EL (cell line): ENCODE measurements at places on chromosomes 5 and 9.

- no peak for DNase-seq
These were observed 140.7 kb downstream of the MTX3 start for GRCh38 chr5:79850316-79850822.

GRCh38 chr9:133980864-133981588 is 11.1 kb downstream of the VAV2 start:
- DNase-seq: no peak

GRCh38 chr5:30099634-30100033 is 1093.9 kb upstream of the CDH6 start:
- no peak for DNase-seq

DNA sequence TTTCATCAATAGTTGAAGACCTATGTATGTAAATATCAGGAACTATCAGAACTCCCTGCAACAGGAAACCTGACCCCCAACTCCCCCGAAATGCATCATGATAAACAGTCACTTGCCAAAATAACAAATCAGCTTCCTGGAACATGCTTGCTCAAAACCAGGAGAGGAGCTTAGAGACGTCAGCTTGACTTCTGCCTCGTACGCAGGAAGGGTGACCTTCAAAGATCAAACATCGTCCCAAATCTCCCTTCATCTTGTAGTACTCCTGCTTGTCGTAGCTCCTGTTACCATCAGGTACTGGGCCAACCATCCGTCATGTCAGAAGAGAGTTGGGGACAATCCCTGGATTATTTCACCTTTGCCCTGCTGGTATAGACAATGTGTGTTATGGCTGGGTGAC is 396.1 kb downstream of the GADD45G start:
- DNase-seq: no peak

- DNase-seq: no peak
These were observed 66.8 kb downstream of the LIX1 start for GRCh38 chr5:97075649-97076048.

DNA sequence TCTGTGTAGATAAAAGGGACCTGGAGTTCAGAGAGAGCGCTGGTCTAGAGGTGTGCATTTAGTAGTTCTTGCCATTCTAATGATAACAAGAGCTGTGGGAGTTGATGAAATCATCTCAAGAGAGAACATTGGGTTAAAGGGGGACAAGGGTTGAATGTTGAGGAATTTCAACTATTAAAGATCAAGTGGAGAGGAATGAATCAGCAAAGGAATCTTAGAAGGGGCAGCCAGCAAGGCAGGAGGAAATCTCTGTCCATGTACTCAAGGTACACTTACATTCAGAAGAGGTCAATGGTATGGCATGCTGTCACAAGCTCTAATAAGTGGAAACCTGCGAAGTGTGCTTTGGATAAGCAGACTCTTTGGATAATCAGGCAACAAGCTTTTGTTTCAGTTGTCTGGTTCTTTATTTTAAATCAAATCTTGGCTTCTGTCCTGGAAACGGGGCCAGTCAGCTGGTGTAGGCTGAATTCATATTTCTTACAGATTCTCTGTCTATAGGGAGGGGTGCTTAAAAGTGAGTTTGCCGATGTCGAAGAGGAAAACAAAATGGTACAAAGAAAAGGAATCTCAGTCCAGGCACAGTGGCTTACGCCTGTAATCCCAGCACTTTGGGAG is 320.5 kb upstream of the CD180 start:
- peak; percentile 60 for DNase-seq

DNA sequence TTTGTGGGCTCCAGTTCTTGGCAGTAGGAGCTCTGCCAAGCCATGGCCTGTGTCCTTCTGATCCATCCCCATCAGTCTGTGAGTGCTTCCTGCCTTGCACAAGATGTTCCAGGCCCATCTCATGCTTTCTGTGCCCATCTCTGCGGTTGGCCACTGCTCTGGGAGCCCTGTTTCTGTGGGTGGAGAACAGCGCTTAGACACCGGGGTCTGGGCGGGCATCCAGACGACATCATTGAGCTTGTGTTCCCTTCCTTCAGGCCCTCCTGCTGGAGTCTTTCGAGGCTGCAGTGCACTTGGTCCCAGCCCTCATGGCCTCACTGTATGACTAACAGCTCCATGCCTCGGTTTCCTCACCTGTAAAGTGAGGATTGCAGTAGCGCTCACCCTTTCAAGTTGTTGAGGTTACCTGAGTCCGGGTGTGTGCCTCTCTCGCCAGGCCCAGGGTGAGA is 14.9 kb upstream of the CARD19 start:
- DNase-seq: no peak

DNA sequence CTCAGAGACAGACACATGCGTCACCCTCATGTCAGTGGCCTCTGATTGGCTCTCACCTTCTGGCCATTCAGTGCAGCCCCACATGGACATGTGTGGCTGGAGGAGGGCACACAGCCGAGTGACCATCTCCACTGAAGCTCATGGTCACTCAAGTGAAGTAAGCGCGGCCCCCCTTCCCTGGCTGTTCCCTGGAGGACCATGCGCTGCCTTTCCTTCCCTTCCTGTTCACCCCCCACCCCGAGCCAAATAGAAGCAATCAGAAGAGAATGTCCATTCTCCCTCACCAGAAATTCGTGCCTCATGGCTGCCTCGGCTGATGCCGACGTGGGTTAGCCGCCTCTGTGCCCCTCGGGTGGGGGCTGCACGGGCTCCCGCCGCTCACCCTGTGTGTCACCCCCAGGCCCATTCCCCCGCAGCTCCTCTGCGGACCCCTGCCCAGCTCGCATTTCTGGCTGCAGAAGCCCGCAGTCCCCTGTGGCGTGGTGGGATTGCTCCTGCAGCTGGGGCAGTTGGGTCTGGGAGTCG is 12.5 kb upstream of the COL5A1 start:
- DNase-seq: no peak

- DNase-seq: peak; percentile 86
These were observed 2.6 kb upstream of the SLC28A3 start for GRCh38 chr9:84343111-84343521.

- no peak for DNase-seq
These were observed 15.2 kb upstream of the HMHB1 start for GRCh38 chr5:143796753-143797152.

DNA sequence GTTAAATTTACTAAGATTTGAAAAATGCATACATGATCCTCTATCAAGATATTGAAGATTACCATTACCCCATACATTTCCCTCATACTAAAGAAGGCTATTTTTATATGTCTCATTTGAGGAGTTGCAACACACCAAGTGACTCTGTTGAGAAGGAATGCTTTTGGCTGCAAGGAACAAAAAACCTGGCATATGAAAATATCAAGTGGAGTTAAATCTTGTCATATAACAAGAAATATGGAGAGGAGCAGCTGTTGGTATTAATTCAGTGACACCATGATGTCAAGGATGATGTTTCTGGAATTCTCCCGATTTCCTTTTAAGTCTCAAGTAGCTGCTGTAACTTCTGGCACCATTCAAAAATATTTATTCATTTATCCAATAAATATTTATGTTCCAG is 193.8 kb downstream of the CSNK1G3 start:
- peak; percentile 74 for DNase-seq

GRCh38 chr5:72093217-72093616 is 14.1 kb upstream of the MAP1B start:
- DNase-seq: peak; percentile 48

GRCh38 chr5:73394610-73395009 is 54.0 kb downstream of the FOXD1 start:
- no peak for DNase-seq

GRCh38 chr9:106862110-106862820 is 701 bp upstream of the ZNF462 start:
- DNase-seq: peak; percentile 51
